ENCODE measurements at places on chromosomes 11 and 22. TPM values are rescaled to one million over a fixed set of nuclear protein-coding genes. Genes with fewer than 3 reads are reported as not detected.

The OMP gene
- not detected for total RNA-seq

The SYCE3 gene
- total RNA-seq: not detected

The GRIK4 gene
- not detected for total RNA-seq

The RIMBP3B gene
- total RNA-seq: not detected

- no peak for DNase-seq
Measured at GRCh38 chr11:76251226-76251575, 44.9 kb upstream of the WNT11 start.

DNA sequence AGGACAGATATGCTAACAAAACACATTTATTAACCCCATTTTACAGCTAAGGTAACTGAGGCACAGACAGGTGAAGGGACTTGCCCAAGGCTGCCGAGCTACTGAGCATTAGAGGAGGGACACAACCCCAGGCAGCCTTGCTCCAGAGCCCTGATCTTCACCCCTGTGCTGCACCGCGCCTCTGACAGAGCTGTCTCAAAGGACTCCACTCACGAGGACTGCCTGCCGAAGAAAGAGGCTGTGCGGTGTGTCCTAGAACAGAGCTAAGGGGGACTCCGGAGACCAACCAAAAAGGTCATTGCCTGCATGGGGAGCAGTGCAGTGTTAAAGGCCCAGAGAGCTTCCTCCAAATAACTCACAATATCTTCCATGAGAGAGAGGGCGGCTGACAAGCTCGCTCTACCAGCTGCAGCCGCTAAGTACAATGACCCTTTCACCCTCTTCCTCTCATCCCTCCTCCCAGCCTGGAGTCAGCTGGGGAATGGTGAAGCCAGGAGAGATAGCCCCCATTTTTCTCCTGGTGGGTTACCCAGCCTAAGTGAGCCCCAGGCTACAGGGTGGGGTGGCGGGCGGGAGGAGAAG is 119.2 kb downstream of the DSCAML1 start:
- DNase-seq: no peak

GRCh38 chr11:128802358-128802981 is 64.6 kb downstream of the KCNJ1 start:
- DNase-seq: no peak

DNA sequence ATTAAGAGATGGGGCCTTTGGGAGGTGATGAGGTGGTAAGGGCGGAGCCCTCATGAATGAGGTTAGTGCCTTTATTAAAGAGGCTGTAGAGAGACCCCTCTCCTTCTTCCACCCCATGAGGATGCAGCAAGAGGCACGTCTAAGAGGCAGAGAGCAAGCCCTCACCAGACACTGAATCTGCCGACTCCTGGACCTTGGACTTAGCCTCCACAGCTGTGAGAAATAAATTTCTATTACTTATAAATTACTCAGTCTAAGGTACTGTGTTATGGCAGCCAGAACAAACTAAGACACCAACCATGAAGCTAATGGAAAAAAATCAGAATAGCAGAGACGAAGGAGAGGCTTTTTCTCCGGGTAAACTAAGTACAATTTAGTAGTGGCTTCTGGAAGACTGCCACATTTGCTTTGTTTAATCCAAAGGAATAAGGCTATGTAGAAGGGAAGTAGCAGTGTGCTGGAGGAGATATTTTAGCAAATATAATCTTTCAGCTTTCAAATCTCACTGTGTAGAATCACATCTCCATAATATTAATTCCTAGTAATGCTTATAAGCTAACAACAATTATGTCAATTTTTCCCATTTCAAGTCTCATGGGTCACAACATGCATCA is 12.3 kb upstream of the SIK2 start:
- no peak for DNase-seq

DNA sequence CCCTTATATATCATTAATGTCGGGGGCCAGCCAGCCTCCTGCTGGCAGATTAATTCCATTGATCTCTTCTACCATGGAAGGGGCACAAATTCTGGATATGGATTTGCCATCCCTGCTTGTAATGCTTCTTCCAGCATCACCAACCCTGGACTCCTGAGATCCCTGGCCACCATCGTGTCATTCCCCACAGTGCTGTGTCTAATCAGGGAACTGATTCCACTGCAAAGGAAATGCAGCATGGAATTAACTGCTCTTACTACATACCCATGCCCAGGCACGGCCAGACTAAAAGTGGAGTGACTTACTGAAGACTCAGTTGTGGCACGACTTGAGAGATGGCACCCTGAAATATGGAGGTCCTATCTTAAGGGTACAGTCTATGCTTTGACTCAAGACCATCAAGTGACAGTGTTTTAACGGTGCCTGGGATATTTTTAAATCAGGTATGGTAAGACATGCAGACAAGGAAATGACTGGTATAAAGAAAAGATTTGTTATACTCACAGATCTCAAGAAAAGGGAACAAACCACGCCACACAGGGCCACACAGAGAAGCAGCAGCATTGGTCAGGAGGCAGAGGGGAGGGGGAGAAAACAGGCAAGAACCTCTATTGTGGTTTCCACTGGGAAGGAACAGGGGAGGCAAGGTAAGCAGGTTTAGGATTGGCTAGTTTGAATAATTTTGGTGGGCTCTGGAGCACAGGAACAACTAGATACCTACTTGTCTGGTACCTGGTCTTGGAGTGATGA is 65.1 kb downstream of the IGLL5 start:
- DNase-seq: no peak

GRCh38 chr22:23106906-23107367 is 34.9 kb downstream of the RSPH14 start:
- DNase-seq: no peak

DNA sequence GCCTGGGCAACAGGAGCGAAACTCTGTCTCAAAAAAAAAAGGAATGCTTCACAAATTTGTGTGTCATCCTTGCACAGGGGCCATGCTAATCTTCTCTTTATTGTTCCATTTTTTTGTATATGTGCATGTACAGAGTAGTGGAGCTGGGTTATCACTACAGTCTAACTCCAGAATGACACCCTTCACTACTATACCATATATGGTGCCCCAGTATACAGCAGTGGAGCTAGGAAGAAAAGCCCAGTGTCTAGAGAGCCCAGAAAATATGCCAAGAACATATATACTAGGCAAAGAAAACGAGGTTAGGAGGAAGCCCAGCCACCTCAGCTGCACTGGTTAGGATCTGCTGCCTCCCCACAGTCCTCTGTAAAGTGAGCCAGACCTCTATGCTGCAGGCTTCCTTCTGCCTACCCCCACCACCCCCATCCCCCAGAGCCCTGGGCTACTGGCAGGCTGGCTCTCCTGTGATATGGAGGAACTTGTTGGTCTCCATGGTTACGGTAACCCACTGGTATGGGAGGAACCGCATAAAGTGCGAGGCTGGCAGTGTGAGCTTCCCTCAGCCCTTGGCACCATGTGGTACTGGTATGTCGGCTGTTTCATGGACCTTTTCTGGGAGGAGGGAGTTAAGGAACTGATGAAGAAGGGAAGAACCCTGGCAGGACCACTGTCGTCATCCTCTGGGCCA is 34.3 kb downstream of the RCOR2 start:
- no peak for DNase-seq

DNA sequence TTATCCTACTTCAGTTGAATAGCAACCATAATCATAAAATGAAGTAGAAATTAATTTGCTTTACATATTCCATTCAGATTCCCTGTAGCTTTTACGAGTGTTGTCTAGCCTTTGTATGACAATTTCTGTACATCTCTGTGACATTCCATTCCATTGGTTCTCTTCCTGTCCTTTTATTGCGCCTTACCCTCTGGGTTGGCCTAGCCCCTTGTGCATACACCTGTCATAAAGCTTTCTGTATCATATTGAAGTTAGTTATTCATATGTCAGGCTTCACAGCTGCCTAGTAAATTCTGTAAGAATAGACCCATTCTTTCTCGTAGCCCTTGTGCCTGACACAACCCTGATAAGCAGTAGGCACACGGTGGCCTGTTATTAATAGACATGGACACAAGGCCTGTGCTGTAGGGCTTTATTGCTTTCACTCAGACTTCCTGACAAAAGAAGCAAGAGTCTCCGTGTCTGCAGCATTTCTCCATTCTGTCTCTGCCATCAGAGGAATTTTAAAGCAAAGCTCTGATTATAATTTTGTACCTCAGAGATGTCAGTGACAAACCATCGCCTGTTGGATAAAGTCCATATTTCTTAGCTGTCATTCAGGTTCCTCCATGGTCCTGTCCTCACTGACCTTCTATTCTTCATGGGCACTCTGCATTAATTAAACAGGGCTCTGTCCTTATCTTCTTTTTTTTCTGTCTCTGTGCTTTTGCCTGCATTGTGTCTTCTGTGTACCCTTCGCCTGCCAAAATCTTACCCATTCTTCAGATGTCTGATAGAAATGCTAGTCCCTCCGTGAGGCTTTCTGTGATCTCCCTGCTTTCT is 49.4 kb downstream of the BID start:
- no peak for DNase-seq

DNA sequence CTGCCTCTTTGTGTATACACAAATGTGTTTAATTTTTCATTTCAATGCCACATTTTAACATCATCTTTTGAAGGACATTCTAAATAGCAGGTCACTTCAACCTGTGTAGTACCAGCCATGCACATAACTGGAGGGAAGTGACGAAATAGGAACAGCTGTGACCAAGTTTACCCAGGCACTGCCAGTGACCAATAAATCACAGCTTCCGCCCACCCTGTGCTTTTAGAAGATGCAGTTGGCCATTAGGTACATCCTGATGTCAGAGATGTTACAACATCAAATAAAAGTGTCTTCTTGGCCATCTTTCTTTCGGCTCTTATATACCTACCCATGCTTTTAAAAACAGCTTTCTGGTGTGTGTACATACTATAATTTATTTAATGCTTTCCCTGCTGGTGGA is 7.8 kb downstream of the LDLRAD3 start:
- DNase-seq: no peak

- peak; percentile 82 for DNase-seq
Measured at GRCh38 chr22:37741312-37741795, 44.5 kb downstream of the TRIOBP start.

DNA sequence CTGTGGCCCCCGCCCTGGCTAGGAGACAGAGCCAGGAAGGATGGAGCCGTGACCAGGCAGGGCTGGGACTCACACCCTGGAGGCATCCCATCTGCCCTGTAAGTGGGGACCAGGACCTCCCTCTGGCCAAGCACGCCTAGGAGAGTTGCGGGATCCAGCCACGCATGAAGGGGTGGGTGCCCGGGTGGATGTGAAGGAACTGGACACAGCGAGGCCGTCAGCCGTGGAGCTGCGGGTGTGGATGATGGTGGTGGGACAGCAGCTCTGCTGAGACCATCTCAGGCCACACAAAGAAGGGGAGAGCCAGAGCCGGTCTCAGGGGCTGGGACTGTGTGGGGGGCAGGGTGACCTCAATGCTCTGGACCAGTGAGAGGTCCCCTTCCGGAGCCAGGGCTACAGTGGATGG is 746.4 kb downstream of the BRD1 start:
- no peak for DNase-seq

DNA sequence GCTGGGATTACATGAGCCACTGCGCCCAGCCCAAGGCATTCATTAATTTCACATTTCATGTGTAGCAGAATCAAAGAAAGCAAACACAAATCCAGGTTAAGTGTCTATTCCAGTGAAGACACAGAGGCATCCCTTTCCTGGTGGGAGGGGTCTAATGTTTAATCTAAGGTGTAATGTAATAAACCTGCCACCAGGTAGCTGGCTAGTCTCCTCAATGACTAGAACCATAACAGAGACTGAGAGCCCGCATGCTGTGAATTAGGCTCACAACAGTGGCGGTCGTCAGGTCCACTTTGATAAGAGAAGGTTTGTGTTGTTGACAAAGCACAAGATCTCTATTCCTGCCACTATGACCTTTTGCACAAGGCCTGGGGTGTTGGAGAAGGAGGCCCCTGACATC is 64.2 kb upstream of the ADA2 start:
- no peak for DNase-seq

- no peak for DNase-seq
Measured at GRCh38 chr22:42511401-42511891, 8.2 kb downstream of the RRP7A start.

- no peak for DNase-seq
Measured at GRCh38 chr22:21074102-21074715, 28.5 kb downstream of the LRRC74B start.
